ENCODE measurements at places on chromosomes 7 and 10.

DNA sequence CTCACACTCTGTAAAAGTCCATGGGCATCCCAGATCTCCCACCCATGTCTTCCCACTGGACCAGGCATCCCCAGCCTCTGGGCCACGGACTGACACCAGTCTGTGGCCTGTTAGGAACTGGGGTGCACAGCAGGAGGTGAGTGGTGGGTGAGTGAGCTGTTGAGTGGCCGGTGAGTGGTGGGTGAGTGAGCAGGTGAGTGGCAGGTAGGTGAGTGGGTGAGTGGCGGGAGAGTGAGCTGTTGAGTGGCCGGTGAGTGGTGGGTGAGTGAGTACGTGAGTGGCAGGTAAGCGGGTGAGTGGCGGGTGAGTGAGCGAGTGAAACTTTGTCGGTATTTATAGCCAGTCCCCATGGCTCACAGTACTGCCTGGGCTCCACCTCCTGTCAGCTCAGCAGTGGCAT is 471.2 kb downstream of the DNAJB6 start:
- DNase-seq = no peak

DNA sequence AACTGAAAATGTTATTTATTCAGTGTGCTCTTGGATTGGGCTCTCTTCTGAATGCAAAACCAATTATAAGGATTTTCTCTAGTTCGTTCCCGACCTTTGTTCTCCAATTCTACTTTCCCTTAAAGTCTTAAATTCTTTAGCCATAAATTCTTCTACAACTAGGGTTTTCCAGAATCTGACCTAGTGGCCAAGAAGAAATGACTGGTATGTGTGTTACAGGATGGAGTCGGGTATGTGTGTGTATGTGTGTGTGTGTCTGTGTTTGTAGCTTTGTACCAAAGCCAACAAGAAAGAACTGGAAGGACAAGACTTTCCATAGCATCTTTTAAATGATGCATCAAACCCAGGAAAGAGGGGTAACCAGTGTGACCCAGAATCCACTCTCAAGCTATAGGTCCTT is 25.8 kb upstream of the LEP start:
- DNase-seq = no peak

GRCh38 chr10:27527666-27528295 is 23.7 kb downstream of the RAB18 start:
- DNase-seq = no peak

GRCh38 chr7:151725844-151726651 is 150.9 kb downstream of the PRKAG2 start:
- DNase-seq = no peak

- DNase-seq = no peak
Measured at GRCh38 chr7:30083334-30083733, 51.5 kb upstream of the MTURN start.

GRCh38 chr7:159172400-159172799 is 27.7 kb upstream of the VIPR2 start:
- no peak for DNase-seq

- no peak for DNase-seq
Measured at GRCh38 chr7:91294639-91295220, 30.5 kb downstream of the FZD1 start.

- DNase-seq = no peak
Measured at GRCh38 chr10:55048830-55049498, 247.9 kb upstream of the PCDH15 start.

- DNase-seq = no peak
Measured at GRCh38 chr7:70807650-70808049, 324.3 kb upstream of the GALNT17 start.

DNA sequence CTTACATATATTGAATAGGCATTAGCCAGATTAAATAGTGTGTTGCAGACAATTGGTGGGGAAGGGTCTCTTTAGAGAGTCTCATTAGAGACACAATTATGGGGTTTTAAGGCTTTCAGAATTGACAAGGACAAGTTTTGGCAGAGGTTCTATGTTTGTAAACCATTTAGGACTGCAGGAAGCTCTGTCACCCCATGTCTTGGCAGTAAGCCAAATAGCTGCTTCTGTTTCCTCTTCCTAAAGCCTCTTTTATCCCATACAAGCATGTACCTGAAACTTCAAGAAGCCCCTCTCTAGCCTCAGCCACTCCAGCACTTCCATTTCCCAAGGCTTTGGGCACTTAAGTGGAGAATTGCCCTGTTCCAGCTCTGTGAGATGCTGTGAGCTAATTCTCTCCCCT is 21.8 kb upstream of the LRRC4 start:
- DNase-seq = no peak

- DNase-seq = no peak
Measured at GRCh38 chr7:149815121-149815520, 23.1 kb upstream of the ZNF862 start.

- no peak for DNase-seq
Measured at GRCh38 chr7:105931179-105931578, 31.9 kb upstream of the CDHR3 start.

- no peak for DNase-seq
Measured at GRCh38 chr10:85580585-85580984, 786.0 kb downstream of the GRID1 start.

GRCh38 chr7:143492043-143492471 is 14.4 kb downstream of the TAS2R41 start:
- no peak for DNase-seq

DNA sequence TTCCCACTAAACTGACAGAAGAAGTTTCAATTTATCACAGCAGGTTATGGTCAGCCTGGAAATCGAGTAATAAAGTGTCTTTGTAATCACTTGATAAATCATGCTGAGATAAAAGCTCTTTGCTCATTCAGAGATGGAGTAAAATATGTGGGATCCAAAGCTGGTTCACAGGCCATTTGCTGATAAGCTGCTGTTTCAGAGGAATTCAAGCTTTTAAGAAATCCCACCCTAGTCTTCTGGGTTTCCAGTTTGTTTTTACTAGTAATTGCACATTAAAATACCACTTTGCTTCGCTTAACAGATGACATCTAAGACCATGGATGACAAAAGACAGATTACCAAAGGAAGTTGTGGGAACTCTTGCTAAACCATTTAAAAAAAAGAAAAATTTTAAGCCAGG is 37.4 kb upstream of the CDK6 start:
- DNase-seq = no peak

- no peak for DNase-seq
Measured at GRCh38 chr10:59107147-59107546, 69.3 kb upstream of the PHYHIPL start.

GRCh38 chr7:144390481-144390880 is 13.0 kb downstream of the NOBOX start:
- DNase-seq = no peak

DNA sequence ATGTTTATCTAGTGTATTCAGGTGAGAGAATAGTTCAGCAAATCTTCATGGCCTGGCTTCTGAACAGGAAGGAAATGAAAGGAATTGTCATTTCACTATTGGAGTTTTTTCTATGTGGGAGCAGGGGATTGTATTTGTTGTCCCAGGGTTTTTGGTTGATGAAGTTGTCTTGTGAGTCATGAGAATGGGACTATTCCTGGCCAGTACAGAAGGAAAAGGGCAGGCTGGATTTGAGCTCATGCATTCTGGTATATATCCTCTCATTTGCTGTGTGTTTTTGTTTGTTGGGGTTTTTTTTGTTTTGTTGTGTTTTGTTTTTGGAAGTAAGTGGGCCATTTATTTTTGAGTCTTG is 101.2 kb upstream of the MKLN1 start:
- no peak for DNase-seq

DNA sequence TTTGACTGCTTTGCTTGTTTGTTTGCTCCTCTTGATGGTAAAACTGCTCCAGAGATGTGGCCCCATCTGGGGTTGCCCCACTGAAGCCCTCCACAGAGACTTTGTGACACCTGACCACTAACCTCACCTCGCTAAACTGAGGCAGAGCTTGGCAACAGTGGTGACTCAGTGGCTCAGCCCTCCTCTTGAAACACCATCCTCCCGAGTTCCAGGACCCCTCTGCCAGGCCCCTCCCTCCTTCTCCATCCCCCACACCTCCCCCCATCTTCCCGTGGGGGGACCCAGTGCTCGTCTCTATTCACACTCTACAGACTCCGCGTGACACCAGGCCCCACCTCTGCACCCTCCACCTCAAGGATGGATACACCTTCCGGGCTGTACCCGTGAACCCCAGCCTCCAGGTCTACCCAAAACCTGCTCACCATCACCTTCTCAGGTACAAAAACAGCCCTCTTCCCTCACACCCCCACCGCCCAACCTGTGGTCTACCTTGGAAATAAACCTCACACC is 19.0 kb upstream of the RET start:
- no peak for DNase-seq

DNA sequence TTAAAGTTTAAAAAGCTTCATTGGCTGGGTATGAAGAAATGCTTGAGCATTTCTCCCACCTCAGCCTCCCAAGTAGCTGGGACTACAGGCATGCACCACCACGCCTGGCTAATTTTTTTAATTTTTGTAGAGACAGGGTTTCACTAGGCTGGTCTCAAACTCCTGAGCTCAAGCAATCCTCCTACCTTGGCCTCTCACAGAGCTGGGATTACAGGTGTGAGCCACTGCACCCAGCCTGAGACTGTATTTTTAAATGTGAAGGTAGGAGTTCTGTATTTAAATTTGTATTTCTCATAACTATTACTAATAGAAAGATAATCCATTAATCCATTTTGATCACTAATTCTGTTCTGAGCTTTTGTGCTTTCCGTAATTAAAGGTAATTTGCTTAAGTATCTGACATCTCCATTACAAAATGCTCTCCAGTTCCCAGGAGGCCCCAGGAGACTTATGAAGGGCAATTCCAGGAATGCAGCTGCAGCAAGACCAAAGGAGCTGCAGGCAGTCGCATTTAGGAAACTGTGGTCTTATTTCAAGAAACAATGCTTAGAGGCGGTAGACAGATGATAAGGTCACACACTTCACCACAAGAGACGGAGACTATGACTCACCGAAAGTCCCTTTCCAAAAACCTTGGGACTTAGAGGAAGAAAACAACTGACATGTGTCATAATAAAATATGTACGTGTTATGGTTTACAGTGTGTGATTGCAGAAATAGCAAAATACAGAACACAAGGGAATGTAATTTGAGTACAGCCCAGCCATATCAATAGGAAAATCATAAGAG is 23.3 kb downstream of the YAE1 start:
- DNase-seq = peak; percentile 76

DNA sequence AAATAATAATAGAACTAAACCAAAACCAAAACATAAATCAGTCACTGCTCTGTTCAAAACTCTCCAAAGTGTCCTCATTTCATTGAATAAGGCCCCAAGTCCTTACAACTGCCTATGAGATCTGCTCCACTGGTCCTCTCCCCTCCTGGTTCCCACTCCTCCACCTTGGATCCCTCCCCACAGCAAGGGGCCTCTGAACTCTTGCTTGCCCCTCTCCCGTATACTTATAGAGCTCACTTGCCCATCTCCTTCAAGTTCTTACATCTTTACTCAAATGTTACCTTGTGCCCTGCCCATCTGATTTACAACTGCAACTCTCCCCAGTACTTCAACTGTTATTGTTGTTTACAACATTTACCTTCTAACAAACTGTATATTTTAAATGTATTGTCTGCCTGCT is 819 bp downstream of the POLD2 start:
- no peak for DNase-seq
